ENCODE measurements at places on chromosomes 3 and 15.

GRCh38 chr3:170605490-170605889, 19.6 kb upstream of the SLC7A14 start:
- no peak for DNase-seq

DNA sequence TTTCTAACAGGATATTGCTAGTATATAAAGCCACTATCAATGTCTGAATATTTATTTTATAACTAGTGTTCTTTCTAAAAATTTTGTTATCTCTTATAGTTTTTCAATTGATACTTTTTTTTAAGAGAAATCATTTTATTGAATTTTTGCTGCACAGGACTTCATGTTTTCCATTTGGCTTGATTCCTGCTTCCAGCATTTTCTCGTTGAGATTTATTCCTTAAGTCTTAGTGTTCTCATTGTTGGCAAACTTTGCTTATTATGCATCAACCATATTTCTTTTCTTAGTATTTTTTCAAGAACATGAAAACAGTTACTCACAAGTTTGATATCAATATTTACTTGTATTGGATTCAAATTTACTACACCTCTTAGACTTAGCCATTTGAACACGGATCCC, 113.4 kb downstream of the UNC13C start:
- DNase-seq: no peak

DNA sequence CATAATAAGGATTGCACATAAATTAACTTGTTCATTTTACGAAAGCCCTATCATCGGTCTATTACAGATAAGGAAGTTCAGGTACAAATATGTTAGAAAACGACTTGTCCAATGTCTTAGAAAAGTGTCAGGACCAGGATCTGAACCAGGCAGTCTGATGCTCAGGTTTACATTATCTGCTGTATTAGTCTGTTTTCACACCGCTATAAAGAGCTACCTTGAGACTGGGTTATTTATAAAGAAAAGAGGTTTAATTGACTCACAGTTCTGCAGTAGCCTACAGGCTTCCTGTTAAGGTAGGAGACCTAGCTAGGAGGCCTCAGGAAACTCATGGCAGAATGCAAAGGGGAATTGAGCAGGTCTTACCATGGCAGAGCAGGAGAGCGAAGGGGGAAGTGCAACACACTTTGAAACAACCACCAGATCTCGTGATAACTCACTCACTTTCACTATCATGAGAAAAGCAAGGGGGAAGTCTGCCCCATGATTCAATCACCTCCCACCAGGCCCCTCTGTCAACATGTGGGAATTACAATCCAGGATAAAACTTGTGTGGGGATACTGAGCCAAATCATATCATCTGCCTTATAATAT, 45.8 kb upstream of the GOLIM4 start:
- DNase-seq: no peak

GRCh38 chr15:36301947-36302346, 277.5 kb upstream of the CDIN1 start:
- DNase-seq: no peak

Measured in naive thymus-derived CD8-positive, alpha-beta T cell (primary cell).